ENCODE measurements at places on chromosomes 2 and 18.

GRCh38 chr2:10658041-10658913 lies 31.5 kb downstream of the NOL10 start:
- no peak for DNase-seq

GRCh38 chr2:88167740-88168139 lies 2.4 kb upstream of the THNSL2 start:
- DNase-seq = no peak

DNA sequence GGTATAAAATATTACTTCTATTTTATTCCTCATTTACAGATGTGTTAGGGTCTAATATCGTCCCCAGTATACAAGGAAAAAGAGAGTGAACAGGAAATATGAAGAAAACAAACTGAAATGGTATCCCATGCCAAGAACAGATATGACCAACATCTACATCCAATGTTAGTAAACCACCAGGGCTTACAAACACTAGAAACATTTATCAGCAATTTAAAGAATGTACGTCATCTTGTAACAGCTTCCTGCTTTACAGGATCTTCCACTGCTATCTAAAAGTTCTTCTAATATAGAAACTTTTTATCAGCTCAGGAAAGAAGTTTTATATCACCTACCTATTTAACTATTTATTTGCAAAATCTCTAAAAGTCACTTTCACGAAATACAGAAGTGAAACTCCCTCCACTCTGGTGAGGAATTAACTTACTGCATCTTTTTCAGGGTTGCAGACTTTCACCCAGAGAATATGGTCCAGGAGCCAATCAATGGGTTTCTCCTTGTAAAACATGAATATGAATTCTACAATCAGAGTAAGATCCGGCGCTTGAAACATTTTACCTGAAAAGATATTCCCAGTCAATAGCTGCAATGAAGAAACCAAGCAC lies 35.2 kb downstream of the UNC50 start:
- DNase-seq = no peak

DNA sequence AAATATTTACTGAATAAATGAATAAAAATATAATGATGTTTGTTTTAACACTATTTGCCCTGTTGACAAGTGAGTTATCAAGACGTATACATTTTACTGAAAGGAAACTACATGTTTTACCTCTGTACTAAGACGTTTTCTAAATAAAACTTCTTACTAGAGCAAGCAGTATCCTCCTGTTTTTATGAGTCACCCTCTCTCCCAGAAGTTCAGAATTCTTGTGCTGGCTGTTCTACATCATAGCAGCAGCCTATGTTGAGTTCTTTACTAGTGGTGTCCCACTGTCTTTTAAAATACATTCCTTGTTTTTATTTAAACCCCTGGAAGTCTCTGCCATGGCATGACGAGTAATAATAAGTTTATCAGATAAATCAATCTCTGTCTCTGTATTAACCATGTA lies 297.4 kb downstream of the CALCRL start:
- no peak for DNase-seq

DNA sequence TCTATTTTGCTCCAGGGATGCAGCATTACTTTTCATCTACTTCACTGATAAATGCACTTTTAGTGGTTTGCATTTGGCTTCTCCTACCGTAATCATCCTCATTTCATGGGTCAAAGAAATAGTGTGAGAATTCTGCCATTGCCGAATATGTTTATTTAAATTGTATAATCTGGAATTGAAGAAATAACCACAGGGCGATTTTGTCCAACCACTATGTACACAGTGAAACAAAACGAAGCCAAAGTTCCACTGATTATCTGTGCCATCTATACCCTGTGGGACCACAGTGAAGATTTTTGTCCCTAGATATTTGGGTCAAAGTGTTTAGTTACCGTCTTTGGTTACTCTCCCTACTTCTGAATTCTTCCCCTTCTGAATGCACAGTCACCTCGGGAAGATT lies 888.6 kb upstream of the NRXN1 start:
- DNase-seq = no peak

DNA sequence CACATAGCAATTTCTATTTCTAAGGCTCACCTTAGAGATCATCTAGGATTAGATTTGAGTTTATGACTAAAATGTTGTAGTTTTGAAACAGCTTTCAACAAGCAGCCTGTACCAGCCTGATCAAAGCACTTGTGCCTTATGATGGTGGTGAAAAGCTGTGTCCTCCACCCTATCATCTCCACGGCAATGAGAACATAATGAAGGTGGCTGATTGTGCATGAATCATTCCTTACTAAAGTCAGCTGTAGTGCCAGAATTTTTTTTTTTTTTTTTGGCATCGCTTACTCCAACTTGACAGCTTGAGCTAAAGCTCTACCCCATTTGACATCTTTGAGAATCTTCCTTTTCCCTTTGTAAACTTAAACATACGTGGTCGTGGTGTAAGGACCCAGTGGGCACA lies 86.0 kb downstream of the DCC start:
- DNase-seq = no peak

GRCh38 chr2:54572262-54572635 lies 116.1 kb downstream of the SPTBN1 start:
- no peak for DNase-seq

DNA sequence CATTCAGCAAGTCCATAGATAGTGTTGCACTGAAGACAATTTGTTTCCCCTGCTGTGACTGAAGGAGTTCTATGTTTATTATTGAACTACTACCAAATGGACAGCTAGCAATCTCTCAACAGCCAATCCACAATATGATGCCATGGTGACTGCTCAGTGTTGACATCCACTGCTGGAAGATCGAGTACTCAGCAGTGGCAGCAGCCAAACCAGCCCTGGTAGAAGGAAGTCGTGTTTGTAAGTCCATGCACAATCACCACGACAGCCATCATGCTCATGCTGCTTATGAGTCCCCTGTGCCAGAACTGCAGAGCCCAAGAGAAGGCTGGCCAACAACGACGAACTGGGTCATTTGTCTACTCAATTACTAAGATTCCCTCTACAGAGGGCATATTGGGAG lies 66.4 kb downstream of the OSR1 start:
- no peak for DNase-seq

- no peak for DNase-seq
Measured at GRCh38 chr2:138333677-138334076, 167.9 kb upstream of the SPOPL start.

DNA sequence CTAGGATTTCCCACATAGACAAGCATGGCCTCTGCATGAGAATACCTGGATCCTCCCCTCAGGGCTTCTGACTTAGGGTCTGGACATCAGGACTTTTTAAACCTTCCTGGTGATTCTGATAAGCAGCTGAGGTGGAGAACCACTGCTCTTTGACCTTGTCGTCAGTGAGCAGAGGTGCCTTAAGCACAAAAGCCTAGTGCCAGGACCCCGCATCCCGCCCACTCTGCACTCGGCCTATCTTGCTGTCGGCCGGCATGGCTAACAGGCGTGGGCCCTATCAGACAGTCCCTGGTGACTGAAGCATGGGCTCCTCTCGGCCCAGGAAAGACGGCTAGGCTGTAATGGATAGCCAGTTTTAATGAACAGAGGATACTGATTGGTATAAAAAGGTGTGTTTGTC lies 6.2 kb downstream of the ANKRD23 start:
- no peak for DNase-seq

DNA sequence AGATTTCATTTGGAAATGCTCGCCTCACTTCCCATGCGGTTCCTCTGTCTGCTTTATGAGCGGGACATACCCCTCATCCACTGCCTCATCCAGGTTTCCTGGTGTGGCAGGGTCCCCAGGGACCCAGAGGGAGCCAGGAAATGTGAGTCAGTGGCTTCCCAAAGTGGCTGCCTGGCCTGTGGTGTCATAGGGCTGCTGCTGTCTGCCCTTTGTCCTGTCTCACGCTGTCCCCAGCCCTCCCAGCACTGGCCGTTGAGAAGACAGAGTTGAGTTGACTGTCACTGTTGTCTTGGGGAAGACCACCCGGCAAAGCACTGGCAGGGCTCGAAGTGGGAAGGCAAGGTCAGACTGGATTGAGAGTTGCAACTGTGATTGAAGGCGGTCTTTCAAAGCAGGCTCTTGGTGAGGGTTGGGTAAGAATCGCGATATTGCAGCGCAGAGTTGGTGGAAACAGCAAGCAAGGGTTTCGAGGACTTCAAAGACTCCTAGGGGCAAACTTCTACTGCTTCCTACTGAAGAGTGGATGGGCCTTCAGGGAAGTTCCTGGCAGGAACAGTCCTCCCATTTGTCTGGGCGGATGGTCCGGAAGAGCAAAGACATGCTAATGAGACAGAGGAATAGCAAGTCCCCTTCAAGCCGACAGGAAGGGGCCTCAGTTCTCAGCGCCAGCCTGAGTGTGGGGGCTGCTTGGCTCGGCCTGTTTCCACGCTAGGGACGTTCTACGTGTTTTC lies 33.9 kb downstream of the RAB31 start:
- DNase-seq = no peak

DNA sequence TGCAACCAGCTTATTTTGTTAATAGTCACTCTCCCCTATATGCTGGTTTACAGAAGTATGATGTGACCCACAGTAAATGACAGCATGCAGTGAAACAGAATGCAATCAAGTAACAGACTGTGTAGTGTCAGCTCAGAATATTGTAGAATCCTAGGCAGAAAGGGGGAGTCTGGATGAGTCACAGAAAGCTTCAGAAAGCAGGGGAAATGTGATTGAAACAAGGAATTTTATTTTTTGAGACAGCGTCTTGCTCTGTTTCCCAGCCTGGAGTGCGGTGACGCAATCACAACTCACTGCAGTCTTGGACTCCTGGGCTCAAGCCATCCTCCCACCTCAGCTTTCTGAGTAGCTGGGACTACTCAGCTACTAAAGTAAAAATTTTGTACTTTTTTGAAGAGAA lies 219.9 kb upstream of the FBXO11 start:
- DNase-seq = no peak

GRCh38 chr2:115161081-115161770 lies 718.8 kb downstream of the DPP10 start:
- no peak for DNase-seq

- no peak for DNase-seq
Measured at GRCh38 chr2:84474176-84474575, 15.1 kb upstream of the SUCLG1 start.

- no peak for DNase-seq
Measured at GRCh38 chr2:234587341-234588053, 90.6 kb upstream of the ARL4C start.

GRCh38 chr18:8813611-8814010 lies 108.3 kb downstream of the MTCL1 start:
- no peak for DNase-seq

DNA sequence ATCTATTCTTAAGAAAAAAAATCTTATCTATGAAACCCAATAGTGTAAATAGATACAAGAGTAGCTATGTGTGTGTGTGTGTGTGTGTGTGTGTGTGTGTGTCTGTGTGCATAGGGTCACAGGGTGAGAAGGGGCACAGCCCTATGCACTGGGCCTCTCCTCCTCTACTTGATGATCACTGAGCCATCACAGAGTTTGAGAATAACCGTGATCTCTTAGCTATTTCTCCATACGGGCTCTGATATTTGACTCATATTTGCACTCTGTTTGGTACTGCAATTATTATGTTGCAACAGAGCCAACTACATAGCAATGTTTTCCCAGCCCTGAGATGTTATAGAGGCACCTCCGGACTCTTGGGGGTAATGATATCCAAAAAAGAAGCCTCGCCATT lies 28.8 kb upstream of the SLC40A1 start:
- no peak for DNase-seq

DNA sequence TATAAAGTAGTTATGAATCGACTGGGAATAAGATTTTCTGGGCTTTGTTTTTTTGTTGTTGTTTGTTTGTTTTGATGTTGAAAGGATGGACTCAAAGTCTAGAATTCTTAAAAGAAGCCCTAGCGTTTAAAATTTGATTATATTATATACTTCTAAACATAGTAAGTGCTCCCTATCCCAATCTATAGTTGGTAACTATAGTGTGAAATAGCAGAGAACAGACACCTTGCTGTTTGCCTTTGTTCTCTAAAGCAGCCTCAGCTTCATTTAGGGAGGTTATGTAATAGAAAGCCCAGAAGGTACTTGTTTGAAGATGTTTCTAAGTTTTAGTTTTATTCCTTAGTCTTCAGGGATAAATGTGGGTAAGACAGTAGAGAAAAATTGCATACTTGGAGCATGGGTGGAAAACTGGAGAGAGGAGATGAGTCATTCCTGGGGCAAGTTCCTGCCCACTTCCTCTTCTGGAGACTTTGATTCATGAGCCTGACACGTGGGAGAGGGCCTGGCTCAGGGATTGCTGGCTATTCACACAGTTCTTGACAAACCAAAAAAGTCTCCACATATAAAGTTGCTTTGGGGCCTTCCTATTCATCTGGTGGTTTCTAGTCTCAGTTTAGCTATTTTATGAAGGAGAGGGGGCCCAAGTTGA lies 131.9 kb downstream of the MYO1B start:
- peak; percentile 18 for DNase-seq

GRCh38 chr2:46843316-46843715 lies 72.3 kb downstream of the MCFD2 start:
- no peak for DNase-seq

DNA sequence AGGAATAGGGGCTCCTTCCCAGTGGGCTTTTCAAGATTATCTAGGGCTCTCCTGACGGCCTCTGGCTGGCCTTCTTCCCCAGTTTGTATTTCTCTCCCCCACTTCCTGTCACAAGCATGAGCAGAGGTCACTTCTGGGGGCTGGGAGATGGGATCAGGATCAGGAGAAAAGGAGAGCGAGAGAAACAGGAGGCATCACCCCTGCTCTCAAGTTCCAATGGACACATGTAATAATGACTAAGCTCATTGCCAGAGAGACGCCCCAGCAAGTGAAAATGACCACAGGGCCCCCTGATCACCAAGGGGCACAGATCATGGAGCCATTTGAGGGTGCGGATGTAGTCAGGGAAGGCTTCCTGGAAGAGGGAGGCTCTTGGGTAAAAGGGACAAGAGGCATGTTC lies 92.1 kb downstream of the SMAD7 start:
- no peak for DNase-seq

DNA sequence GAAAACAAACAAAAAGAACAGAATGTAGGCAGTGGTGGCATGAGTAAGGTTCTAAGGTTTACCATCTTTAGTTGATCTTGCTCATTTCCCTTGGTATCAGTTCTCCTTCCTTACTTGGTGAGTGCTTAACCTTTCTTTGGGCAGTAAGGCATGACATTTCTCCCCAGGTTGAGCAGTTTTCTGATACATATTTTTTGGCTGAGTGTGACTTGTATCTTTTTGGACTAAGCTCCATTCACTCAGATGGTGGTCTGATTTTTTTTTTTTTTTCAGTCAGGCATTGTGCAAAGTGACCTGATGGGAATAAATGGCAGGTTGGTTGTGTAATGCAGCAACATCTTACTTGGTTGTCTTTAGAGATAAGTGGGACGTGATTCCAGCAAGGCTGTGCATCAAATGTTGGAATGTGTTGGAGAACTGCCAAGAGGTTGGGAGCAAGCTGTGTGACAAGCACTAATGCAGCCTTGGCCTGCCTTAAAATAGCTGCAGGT lies 15.1 kb downstream of the SPTBN1 start:
- DNase-seq = no peak
